Keratinocyte (primary cell): ENCODE measurements at places on chromosomes 6 and 20.

DNA sequence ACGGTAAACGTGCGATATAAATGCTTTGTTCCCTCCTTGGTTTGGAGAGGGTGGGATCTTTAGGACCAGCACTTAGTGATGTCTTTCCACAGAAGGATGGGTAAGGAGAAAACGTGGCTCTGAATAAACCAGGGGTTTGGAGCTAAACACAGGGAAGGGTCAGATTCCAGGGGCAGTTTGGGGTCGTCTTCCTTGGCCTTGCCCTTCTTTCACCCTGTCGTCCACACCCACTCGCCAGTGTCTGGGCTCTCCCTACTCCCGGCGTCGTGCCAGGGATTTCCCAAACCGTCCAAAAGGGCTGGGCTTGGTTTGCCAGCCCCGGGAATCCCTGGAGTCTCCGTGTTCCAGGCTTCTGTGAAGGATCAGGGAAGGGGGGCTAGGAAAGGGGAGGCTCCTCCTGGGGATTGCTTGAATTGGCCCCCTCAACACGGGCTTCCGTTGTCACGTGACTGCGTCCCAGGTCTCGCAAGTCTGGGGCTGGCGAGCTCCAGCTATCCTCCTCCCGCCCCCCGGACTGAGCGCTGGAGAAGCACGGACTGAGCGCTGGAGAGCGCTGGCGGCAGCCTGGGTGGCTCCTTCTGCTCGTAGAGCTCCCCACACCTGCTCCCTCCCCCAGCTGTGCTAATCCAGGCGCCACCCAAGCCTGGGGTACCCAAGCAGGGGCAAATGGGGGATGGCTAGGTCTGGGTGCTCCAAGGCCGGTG lies 9.4 kb upstream of the ARMC12 start:
- no peaks in the 10 kb centered on the region for H3K36me3 ChIP-seq
- peak overlapping the region; percentile 34 for H3K4me3 ChIP-seq
- H3K27ac ChIP-seq = peak overlapping the region; percentile 97
- H3K4me1 ChIP-seq = peaks cover 56% of the 10 kb centered on the region

GRCh38 chr6:159037756-159038290 lies 7.0 kb downstream of the TAGAP start:
- DNase-seq = no peak
- peaks cover 32% of the 10 kb centered on the region for H3K4me1 ChIP-seq
- no peaks in the 10 kb centered on the region for H3K36me3 ChIP-seq
- H3K4me3 ChIP-seq = no peak overlapping the region
- peak overlapping the region; percentile 94 for H3K27ac ChIP-seq

DNA sequence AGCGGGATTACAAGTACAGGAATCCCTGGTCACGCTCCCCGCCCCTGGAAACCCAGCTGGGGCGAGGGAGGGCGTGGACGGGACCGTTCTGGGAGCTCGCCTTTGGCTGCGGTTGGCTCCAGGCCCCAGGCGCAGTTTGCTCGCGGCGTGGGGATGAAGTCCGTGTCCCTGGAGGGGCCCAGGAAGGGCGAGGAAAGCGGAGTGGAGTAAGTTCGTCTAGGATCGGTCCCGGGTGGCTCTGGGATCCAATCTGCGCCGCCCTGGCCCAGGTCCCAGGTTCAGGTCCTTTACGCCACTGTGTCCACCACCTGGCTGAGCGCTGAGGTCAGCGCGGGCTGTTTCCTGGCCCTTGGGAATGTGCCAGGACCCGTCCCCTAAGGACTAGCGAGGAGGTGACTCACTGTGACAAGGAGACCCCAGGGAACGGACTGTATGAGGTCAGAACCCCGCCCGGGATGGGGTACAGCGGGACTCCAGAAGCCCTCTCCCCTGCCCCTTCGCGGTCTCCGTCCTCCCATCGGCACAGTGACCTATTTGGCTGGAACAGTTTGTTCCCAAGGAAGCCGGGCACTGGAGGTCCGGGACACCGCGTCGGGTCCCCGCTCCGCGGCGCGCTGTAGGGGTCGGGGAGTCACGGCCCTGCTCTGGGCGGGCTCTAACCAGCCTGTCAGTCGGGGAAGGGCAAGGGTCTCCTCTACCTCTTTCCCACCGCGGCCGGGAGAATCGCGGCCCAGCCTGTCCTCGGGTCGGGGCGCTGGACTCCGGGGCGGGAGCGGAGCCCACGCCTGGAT lies 724 bp downstream of the CDKN1A start:
- no peaks in the 10 kb centered on the region for H3K27me3 ChIP-seq
- peak overlapping the region; percentile 97 for H3K4me3 ChIP-seq
- peaks cover 60% of the 10 kb centered on the region for H3K4me1 ChIP-seq
- H3K36me3 ChIP-seq = peaks cover 19% of the 10 kb centered on the region
- H3K27ac ChIP-seq = peak overlapping the region; percentile 96

- H3K4me1 ChIP-seq = peaks cover 26% of the 10 kb centered on the region
- H3K4me3 ChIP-seq = peak within 1 kb of the TSS; percentile 87
- no peak for DNase-seq
- H3K27ac ChIP-seq = peak within 1 kb of the TSS; percentile 91
- H3K27me3 ChIP-seq = no peaks in the 10 kb centered on the region
Measured at GRCh38 chr20:34825530-34826362, at the start of gene NCOA6. Gene NCOA6, minus strand, starts transcription at chr20:34825651. Its CDS starts 43,296 bp downstream, at chr20:34782355.

- peaks cover 13% of the 10 kb centered on the region for H3K36me3 ChIP-seq
- H3K27ac ChIP-seq = no peak overlapping the region
- no peak for DNase-seq
- H3K4me3 ChIP-seq = no peak overlapping the region
Measured at GRCh38 chr20:25224941-25225340, 22.9 kb upstream of the PYGB start.

- no peaks in the 10 kb centered on the region for H3K27me3 ChIP-seq
- H3K4me1 ChIP-seq = no peaks in the 10 kb centered on the region
- H3K27ac ChIP-seq = no peak overlapping the region
- DNase-seq = no peak
Measured at GRCh38 chr20:37377346-37378081, 31.6 kb downstream of the SRC start.

DNA sequence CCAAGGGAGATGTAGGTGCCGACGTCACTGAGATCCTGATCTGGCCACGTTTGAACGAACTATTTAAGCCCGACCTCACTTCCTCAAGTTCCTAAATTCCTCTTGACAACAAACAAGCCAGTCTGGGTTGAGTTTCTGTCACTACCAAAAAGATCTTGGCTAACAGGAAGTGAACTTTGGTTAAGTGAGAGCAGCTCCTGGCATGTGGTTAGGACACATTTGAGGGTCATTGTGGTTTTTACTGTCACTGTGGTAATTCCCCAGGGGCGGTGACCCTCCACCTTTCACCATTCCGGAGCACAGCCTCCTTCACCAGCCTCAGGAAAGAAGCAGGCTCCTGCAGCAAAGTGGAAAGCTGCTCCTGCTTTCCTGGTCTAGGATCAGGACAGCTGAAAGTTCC lies 43.1 kb upstream of the ZNF831 start:
- no peak for DNase-seq
- no peaks in the 10 kb centered on the region for H3K36me3 ChIP-seq
- H3K27me3 ChIP-seq = no peaks in the 10 kb centered on the region

GRCh38 chr20:32382102-32382950 lies 24.2 kb downstream of the ASXL1 start:
- no peaks in the 10 kb centered on the region for H3K27me3 ChIP-seq
- no peaks in the 10 kb centered on the region for H3K4me1 ChIP-seq
- no peak overlapping the region for H3K4me3 ChIP-seq
- no peak for DNase-seq
- no peaks in the 10 kb centered on the region for H3K36me3 ChIP-seq
- no peak overlapping the region for H3K27ac ChIP-seq

GRCh38 chr6:111661541-111662061 lies 55.9 kb upstream of the TRAF3IP2 start:
- H3K27ac ChIP-seq = no peak overlapping the region
- DNase-seq = no peak
- no peaks in the 10 kb centered on the region for H3K36me3 ChIP-seq
- peaks cover 4% of the 10 kb centered on the region for H3K4me1 ChIP-seq
- H3K4me3 ChIP-seq = no peak overlapping the region

DNA sequence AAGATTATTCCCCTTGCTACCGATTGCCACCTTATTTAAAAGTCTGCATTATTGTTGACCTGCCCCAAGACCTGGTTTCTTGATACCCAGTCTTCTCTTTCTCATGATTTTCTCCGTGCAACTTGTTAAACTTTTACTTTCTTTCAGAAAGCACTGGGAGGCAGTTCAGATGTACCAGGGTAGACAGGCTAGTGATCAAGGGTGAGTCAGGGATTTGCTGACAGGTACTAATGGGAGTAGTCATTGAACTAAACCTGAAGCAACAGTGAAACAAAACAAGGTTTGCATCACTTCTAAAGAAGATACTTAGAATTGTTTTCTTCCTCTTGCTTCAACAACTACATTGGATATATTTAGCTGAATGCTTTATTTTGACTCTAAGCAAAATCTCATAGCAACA lies 124.4 kb downstream of the KCNQ5 start:
- peak overlapping the region; percentile 25 for H3K27ac ChIP-seq
- no peaks in the 10 kb centered on the region for H3K27me3 ChIP-seq
- H3K4me1 ChIP-seq = peaks cover 26% of the 10 kb centered on the region
- H3K36me3 ChIP-seq = no peaks in the 10 kb centered on the region
- DNase-seq = no peak

GRCh38 chr6:166525567-166525966 lies 60.9 kb downstream of the RAMACL start:
- no peak overlapping the region for H3K4me3 ChIP-seq
- DNase-seq = no peak
- no peaks in the 10 kb centered on the region for H3K27me3 ChIP-seq
- no peaks in the 10 kb centered on the region for H3K4me1 ChIP-seq

DNA sequence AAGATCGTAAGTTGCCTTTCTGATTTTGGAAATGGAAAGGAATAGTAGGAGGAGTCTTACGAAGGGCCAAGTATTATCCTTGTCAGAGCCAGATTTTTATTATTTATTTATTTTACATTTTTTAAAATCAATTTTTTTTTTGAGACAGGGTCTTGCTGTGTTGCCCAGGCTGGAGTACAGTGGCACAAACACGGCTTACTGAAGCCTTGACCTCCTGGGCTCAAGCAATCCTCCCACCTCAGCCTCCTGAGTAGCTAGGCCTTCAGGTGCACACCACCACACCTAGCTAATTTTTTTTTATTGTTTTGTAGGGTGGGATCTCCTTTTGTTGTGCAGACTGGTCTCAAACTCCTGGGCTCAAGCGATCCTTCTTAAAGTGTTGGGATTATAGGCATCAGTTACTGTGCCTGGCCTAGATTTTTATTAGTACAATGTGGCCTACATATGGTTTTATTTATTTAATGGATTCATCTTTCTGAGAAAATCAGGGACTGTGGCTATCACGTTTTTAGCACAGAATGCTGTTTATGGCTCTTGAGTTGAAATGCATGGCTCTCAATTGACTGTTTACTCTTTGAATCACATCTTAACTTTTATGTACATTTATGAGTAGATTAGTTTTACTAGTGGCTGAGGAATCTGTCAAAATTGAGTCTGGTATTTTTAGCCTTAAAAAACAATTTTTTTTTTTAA lies 16.7 kb downstream of the CDC5L start:
- H3K4me3 ChIP-seq = no peak overlapping the region
- peaks cover 18% of the 10 kb centered on the region for H3K36me3 ChIP-seq
- no peaks in the 10 kb centered on the region for H3K4me1 ChIP-seq
- DNase-seq = no peak
- no peaks in the 10 kb centered on the region for H3K27me3 ChIP-seq

GRCh38 chr6:158663625-158664165 lies 13.8 kb downstream of the SYTL3 start:
- peak overlapping the region; percentile 46 for H3K4me3 ChIP-seq
- H3K4me1 ChIP-seq = peaks cover 20% of the 10 kb centered on the region
- H3K36me3 ChIP-seq = no peaks in the 10 kb centered on the region
- peak overlapping the region; percentile 11 for H3K27ac ChIP-seq
- no peak for DNase-seq

DNA sequence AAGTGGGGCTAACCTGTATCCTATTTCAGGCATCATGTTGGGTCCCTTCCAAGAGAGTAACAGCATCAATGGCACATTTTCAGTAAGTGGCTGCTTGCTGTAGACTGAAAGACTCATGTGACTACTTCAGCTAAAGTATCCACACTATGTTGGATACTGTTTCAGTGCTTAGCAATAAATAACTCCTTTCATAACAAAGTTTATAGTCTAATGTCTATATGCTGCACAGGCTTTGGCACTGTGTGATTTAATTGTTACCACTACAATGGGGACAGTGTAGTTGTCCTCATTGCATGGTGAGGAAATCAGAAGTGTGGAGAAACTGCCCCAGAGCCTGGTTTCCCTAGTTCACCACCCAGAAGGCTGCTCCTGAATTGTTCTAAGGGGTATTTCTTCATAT lies 318.0 kb upstream of the PTCHD4 start:
- H3K27ac ChIP-seq = no peak overlapping the region
- H3K27me3 ChIP-seq = no peaks in the 10 kb centered on the region
- H3K36me3 ChIP-seq = no peaks in the 10 kb centered on the region
- no peak overlapping the region for H3K4me3 ChIP-seq

DNA sequence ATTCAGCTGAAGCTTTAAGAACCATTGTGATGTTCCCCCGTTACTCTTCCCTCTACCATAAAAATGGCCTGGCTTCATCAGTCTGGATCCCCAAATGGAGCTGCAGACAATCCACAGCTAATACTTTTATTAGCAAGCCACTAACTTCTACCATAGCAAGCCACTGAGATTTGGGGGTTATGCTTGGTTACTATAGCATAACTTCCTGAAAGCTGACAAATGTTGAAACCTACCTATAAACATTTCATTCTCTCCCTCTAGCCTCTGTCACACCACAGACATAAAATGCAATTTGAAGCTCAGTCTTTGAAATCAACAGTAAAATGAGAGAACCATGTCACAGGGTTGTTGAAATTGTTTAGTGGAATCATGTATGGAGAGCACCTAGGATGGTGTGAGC lies 3.0 kb upstream of the HTR1E start:
- H3K27me3 ChIP-seq = peaks cover 18% of the 10 kb centered on the region
- H3K36me3 ChIP-seq = no peaks in the 10 kb centered on the region
- no peak for DNase-seq
- no peak overlapping the region for H3K27ac ChIP-seq
- no peak overlapping the region for H3K4me3 ChIP-seq

DNA sequence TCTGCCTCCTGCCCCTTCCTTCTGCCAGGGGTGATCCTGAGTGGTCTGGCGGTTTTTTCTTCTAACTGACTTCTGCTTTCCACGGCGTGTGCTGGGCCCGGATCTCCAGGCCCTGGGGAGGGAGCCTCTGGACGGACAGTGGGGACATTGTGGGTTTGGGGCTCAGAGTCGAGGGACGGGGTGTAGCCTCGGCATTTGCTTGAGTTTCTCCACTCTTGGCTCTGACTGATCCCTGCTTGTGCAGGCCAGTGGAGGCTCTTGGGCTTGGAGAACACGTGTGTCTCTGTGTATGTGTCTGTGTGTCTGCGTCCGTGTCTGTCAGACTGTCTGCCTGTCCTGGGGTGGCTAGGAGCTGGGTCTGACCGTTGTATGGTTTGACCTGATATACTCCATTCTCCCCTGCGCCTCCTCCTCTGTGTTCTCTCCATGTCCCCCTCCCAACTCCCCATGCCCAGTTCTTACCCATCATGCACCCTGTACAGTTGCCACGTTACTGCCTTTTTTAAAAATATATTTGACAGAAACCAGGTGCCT lies 10.2 kb downstream of the SLC29A1 start:
- H3K4me1 ChIP-seq = peaks cover 31% of the 10 kb centered on the region
- no peak overlapping the region for H3K4me3 ChIP-seq
- no peaks in the 10 kb centered on the region for H3K27me3 ChIP-seq
- peaks cover 24% of the 10 kb centered on the region for H3K36me3 ChIP-seq
- H3K27ac ChIP-seq = no peak overlapping the region
